ENCODE measurements at places on chromosomes 2 and 18.

- DNase-seq = no peak
Measured at GRCh38 chr2:96890726-96891385, 21.0 kb upstream of the SEMA4C start.

DNA sequence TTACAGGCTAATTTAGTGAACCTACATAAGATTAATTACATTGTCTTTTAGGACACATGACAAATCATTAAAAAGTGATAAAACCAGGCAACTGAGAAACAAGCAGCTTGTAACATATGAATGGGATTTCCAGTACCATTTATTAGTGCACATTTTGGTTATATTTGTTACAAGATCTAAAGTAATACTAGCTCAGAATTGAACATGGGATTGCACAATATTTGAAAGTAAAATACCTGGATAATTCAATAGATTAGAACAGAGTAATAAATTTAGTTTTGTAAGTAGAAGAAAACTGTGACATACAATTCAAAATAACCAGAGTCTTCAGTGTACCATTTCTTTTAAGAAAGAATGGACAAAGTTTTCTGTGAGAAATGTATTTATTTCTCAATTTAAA lies 1400.7 kb upstream of the ACVR2A start:
- no peak for DNase-seq

- DNase-seq = no peak
Measured at GRCh38 chr2:16137080-16137755, 196.9 kb downstream of the MYCN start.

DNA sequence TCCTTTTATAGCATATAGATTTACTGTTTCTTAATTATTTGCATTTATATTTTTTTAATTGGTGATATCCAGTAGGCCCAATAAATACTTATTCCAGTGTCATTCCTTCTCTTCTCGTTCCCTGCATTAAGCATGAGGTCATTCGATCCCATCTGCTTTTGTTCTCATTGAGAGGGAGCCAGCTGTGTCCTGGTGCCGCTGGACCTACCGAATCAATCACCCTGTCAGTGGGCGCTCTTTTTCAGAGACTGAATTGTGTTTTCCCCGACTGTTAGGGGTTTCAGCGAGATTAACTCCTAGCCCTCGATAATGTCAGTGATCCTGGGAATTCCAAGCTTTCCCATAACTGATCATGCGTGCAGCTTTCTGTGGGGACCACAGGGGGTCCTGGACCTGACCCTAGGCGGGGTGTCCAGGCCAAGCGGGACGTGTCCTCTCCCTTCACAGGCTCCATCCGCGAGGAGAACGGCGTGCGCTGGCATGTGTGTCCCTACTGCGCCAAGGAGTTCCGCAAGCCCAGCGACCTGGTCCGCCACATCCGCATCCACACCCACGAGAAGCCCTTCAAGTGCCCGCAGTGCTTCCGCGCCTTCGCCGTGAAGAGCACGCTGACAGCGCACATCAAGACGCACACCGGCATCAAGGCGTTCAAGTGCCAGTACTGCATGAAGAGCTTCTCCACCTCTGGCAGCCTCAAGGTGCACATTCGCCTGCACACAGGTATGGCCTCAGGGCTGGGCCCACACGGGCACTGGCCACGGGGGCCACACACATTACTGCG lies 72.4 kb downstream of the ZNF236 start:
- DNase-seq = no peak

DNA sequence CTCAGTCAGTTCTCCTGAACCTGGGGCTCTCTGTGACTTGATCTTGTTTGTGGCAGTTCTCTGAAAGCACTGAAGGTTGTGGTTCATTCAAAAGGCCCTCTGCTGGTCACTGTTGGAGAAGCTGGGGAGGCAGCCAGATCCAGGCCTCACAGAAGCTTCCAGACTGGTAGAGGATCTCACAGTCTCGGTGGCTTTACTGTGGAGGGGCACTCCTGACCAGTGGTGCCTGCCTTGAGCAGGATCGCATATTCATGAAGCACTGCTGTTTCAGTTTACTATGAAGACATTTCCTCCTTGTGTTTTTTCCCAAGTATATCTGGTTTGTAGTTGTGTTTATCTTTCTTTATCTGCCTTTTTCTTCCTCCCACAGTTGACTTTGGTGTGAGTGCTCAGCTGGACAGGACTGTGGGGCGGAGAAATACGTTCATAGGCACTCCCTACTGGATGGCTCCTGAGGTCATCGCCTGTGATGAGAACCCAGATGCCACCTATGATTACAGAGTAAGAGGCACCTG lies 133.9 kb downstream of the MAP4K4 start:
- DNase-seq = peak; percentile 75

DNA sequence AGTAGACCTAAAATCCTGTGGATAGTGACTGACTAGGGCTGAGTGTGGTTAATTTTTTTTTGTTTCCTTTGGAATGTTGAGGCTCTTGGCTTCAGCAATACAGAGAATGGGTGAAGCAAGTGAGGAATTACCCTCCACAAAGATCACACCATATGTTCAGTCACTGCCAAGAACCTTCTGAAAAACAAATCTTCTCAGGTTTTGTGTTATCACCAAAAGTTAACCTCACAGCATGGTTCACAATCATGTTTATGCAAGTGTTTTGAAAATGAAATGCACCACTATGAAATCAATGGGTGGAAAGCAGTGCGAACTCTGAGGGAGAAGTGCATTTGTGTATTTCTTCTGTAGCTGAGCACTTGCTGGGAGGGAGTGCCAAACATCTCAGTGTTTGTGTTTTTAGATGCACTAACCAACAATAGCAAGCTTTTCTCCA lies 44.4 kb downstream of the SPATS2L start:
- DNase-seq = no peak

DNA sequence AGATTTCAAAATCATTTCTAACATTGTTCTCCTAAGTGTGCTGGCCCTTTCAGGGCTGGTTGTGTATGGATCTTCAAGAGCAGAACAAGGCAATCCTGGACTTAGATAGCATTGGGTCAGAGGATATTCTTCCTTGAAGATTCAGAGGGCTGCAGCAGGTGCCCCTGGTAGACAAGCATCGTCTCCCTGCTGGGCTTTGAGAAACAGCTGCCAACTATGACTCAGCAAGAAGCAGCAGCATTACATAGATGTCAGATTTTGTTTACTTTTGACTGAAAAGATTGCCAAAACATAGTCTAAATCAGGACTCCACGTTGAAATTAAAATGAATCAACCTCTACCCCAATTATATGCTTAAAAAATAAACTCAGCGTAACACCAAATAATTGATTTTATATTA lies 618.8 kb downstream of the SOCS6 start:
- DNase-seq = no peak

DNA sequence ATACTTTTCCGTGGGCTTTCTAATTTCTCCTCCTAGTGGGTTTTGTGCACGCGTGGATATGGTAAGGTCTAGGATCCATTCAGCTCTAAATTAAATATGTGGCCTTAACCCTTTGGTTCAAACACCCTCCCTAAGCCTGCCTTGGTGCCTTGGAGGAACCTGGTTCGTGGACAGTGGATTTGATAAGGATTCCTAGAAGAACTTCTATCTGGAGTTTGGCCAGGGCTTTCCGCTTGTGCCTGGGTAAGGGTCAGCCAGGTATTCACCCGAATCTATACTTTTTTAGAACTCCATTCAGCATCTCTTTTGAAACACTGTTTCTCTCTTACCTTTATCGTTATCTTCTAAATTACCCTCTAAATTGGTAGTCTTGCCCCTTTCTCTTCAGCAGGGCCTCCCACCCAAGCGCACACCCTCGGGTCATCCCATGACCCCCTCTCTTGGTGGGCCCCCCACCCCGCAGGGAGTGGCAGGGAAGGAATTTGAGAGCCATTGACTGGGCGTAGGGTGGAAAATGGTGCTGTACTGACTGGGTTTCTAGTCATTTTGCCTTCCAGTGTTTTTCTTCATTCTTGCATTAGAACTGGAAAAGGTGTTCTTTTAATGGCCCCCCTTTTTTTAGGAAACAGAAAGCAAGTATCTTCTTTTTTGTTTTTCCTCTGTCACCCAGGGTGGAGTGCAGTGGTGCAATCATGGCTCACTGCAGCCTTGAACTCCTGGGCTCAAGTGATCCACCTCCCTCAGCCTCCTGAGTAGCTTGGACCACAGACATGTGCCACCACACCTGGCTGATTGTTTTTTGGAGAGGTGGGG lies 1.8 kb downstream of the SOCS6 start:
- DNase-seq = no peak

- DNase-seq = no peak
Measured at GRCh38 chr2:64065516-64065915, 46.3 kb upstream of the VPS54 start.

DNA sequence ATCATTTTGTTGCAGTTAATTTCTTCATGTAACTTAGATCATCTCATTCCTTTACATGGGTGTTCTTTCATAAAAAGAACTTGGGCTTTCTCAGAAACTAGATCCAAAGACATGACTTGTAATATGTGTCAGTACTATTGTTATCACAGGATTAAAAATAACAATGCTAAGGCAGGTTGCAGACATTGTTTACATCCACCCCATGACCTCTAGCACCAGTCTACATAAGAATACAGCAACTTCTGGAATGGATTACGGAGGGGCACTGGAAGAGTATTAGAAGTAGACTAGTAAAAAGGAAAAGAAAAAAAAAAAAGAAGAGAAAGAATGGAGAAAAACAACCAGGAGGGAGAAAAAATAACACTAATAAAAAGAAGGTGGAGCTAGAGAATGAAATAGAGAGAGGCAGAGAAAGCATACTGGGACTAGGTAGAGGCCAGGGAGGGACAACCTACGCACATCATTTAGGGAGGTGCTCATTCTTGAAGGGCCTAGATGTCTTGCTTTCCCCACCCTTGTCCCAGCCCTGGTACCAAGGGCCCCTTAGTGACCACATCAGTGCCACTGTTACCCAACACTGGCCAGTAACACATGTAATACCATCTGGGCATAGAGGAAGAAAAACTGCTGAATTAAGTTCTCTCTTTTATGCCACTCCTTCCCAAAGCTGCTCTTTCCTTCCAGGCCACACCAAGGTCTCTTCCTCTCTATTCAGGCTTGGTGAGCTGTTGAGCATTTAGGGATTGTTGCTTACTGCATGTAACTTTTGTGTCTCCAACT lies 70.6 kb upstream of the KLF7 start:
- no peak for DNase-seq

DNA sequence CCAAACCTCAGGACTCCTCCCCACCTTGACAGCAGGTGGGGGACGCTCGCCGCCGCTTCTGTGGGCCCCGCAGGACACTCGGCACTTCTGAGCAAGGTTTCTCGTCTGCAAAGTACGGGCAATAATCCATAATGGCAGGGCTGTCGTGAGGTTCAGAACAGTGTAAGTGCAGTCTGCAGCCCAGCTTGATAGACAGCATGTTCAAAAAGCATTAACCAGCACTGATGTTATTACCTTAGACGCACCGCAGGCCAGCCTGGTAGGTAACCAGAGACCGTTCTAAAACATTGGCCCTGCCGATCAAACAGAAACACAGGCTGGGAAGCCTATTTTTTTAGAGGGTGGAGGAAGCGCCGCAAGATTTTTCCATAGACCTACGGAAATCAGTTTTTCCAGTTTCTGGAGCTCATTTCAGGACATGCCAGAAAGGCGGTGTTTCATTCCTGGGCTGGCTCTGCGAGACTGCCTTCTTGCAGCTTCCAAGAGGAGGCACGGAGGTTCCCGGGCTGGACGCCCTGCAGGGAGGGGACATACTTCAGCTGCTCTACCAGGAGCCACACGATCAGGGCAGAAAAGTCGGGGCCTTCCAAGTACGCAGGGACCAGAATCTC lies 148.7 kb downstream of the TPO start:
- DNase-seq = no peak

DNA sequence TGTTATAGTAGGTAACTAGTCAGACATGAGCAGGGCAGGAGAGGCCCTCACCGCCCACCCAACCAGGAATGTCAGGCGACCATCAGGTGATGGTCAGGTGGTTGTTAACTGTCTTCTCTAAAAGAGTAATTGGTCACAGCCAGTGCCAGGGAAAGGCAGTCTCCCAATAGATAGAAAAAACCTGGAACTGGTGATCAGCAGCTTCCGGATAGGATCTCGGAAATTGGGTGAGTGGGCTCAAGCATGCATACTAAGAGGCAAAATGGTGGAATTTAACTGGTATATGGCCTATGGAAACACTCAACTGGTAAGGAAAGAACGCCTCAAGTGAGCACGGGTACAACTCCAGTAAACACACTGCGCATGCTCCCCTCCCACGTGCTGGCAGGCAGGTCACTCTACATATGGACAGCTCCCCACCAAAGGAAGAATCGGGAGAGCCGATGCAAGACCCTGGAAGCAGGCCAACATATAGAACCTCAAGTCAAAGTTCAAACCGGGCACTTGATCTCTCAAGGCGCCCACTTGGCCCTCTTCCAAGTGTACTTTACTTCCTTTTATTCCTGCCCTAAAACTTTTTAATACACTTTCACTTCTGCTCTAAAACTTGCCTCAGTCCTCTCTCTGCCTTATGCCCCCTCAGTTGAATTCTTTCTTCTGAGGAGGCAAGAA lies 43.5 kb upstream of the TMEM131 start:
- DNase-seq = peak; percentile 74

- DNase-seq = no peak
Measured at GRCh38 chr2:45009303-45009927, at the start of gene SIX2. TSS of gene SIX2 (minus strand) at chr2:45009452. CDS start at chr2:45009110, 342 bp downstream.

DNA sequence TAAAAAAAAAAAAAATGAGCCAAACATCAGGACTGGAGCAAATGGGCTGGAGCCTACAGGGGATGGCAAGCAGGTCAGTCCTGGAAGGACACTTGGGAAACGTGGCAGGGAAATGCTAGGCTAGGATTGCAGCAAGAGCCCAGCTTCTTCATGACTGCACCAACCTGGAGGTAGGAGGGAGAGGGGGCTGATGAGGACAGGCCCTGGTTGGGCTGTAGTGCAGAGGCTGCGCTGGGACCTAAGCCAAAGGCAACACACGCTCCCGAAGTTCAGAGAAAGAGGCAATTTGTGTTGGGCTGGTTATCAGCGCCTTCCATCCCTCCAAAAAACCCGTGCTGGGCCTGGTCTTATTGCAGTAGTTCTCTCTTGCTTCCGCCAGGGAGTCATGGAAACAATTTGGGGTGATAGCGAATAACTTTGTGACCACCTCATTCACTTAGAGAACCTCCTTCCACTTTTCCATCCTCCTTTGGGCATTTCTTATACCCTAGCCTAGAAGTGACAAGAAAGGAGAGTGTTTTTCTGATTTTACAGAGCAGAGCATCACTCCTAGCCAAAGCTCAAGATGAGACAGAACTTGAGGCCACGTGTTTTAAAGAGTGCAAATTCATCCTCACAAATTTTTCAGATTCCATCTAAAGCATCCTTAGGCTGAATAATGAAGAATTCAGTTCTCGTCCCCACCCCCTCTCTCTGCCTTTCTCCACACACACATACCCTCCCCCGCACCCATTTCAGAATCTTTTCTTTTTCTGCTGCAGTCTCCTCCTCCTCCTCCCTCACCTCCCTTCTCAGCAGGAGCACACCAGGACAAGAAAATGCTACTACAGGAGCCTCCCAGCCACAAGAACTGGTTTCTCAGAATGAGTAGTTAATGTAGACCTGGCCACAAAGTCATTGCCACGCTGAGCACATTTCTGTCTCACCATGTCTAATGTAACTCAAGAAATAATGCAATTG lies 82.5 kb upstream of the STPG4 start:
- no peak for DNase-seq

DNA sequence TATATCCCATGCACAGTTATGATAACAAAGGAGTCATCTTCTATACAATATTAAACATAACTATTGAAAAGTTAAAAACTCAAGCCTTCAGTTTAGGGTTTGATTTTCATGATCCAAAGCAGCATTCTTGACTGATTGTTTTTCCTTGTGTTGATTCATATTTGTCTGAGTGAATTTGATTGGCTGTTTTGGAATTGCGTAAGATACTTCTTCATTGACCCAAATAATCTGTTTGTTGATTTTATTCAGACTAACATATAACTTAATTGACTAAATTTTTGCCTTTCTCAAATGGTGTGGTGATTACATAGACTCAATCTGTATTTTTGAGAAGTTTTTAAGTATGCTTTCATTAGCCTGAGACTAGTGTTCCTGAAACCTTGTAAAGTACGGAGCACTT lies 305.7 kb upstream of the TNP1 start:
- DNase-seq = no peak
